Type B pancreatic cell (in vitro differentiated cells): ENCODE measurements at places on chromosomes 6 and 20. TPM values are rescaled to one million over a fixed set of nuclear protein-coding genes. Genes with fewer than 3 reads are reported as not detected.

DNA sequence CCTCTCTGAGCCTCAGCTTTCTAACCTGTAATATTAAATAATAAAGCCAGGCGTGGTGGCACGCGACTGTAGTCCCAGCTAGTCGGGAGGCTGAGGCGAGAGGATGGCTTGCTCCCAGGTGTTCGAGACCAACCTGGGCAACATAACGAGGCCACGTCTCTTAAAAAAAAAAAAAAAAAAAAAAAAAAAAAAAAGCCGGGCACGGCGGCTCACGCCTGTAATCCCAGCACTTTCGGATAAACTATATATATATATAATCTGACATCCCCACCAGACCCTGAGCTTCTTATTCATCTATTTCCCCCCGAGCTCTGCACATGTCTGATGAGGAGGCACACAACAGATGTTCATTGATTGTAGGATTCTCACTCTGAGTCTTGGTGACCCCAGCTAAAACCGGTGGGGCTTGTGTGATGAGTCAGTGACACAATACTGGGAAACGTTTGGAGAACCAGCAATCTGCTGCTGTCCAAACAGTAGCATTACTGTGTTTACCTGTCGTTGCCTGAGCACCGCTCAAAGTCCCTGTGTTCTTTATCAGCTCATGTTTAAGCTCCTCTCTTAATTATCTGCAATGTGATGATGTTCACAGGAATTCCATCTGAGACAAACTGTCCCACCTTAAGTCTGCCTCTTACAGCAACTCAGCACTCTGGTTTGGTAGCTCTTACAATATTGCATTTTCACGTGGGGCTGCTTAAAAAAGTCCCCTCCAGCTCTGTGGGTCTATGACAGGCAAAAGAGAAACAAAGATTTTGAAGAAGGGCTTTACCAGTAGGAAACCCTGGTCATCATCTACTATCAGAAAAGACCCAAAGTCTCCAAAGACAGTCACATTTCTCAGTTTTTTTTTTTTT is 1.0 kb upstream of the SPATA2 start:
- no peak for DNase-seq

GRCh38 chr20:44843876-44844275 is 33.5 kb upstream of the RIMS4 start:
- DNase-seq, result no peak

C6orf47 gene
- total RNA-seq, result 22.3 and 28.1 TPM in 2 replicates

GRCh38 chr6:125714441-125715090 is 34.9 kb upstream of the HEY2 start:
- DNase-seq, result no peak

PHACTR3 gene
- 0.55 and 2.1 TPM in 2 replicates for total RNA-seq

FOXS1 gene
- 0.22 TPM in 1 of 2 replicates, not detected in the other for total RNA-seq

DNA sequence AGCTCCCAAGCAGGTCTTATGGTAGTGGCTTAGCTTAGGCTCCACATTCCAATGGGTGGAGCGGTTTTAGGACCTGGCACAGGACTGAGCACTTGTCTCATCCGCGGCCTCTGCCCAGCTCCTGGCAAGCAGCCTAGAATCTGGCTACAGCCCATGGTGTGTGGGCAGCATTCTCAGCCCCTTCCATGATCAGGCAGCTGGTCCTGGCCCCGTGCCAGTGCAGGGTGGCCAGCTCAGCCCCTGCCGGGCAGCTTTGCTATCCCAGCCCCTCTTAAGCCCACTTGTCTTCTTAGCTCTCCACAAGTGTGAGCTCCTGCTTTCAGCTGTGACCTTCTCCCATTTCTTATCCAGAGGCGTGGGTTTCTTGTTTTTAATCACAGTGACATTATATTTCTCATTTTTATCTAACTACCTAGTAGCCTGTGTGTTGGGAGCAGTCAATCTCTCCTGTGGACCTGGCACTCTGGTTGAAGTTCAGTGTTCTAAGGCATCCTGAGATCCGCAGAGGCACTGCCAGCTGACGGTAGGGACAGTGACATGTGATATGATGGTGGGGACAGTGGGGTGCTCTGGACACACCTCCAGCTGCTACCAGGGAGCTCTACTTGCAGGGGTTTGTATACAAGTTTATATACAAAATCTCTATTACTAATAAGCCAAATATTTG is 119.9 kb upstream of the PRND start:
- DNase-seq, result no peak
